ENCODE measurements at places on chromosomes 11 and 22. TPM values are rescaled to one million over a fixed set of nuclear protein-coding genes. Genes with fewer than 3 reads are reported as not detected.

- no peak for DNase-seq
Observed at GRCh38 chr22:31569126-31569525, 72.8 kb downstream of the SFI1 start.

DNA sequence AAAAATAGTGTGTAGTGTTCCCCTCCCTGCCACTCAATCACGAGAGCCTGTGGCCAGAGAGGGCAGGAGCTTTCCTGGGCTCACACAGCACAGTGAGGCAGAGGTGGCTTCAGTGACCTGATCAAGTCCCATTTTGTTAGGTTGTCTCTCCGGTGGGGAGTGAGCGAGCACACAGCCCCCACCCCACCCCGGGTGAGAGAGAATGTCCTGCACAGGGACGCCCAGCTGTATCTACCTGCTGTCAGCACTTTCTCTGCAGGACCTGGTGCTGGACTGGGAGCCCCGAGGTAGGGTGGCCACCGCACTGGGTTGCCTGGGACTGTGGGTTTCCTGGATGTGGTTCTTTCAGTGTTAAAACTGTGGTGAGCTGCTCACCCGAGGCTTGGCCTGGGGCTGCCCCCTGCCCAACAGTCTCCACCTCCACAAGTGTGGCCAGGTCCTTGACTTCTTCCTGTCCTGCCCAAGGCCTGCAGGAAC is 6.1 kb downstream of the CAPN5 start:
- DNase-seq, result no peak

GRCh38 chr11:130085671-130086290 is 16.1 kb downstream of the APLP2 start:
- DNase-seq, result no peak

GRCh38 chr11:43328482-43328881 is 16.7 kb downstream of the API5 start:
- no peak for DNase-seq

DNA sequence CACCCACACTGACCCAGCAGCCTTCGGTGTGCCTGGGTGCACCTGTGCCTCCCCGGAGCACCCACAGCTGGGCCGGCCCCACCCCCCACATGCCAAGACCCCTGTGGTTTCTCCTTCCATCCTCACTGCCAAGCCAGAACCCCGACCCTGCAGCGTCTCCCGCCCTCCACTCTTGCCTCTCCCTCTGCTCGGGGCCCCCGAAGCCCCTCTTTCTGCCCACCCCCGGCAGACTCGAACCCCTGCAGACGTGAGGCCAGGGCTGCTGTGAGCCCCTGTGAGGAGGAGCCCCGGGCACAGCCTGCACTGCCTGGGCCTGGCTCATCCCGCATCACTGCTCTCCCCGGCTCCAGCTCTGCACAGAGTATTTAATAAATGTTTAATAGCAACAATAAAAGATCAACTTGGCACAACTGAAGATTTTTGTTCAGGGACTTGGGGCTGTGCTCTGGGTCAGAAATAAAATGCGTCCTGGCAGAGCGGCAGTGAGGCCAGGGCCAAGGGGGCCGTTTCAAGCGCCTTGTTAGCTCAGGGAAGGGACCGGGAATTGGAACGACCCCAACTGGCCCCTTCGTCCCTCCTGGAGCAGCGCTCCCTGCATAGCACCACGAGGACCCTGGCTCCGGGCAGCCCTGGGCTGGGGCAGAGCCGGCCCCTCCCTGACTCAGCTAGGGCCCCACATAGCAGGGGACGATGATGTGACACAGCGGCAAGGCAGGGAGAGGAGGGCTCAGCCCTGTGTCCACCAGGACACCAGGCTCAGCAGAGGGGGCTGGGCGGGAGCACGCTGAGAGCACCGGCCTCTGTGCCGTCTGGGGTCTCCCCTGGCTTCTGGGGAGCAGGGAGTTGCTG is 520.8 kb downstream of the BRD1 start:
- no peak for DNase-seq

DNA sequence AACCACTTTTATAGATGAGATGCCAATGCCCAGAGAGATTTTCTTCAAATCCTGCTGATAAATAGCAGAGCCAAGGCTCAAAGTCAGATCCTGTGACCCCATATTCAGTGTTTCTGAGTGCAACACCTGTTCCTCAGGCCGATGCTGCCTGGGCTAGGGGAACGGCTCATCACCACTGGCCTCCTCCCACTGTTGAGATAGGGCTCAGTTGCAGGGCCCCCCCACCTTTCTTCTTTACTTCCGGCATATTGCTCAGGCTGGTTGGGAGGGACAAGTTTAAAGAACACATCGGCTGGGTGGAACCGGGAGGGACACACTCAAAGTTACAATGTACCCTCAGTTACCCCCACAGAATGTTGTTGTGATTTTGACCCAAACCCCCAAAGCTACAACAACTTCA is 88.3 kb upstream of the CRTAM start:
- DNase-seq, result no peak

GRCh38 chr11:1458340-1459218 is 28.0 kb downstream of the MOB2 start:
- peak; percentile 70 for DNase-seq

GRCh38 chr11:12840871-12841660 is 166.8 kb downstream of the TEAD1 start:
- peak; percentile 38 for DNase-seq

GRCh38 chr22:26770624-26771023 is 113.2 kb downstream of the MIAT start:
- DNase-seq, result no peak

DNA sequence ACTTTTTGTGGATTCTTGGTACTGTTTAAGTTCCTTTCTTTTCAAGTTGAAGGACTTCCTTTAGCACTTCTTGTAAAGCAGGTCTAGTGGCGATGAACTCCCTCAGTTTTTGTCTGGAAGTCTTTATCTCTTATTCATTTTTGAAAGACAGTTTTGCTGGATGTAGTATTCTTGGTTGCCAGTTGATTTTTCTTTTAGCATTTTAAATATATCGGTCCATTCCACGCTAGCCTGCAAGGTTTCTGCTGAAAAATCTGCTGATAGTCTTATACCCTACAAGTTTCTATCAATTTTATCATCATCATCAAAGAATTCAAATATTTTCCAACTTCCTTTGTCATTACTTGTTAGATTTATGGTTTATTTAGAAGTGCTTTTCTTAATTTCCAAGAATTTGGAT is 14.7 kb upstream of the GLB1L2 start:
- no peak for DNase-seq

DNA sequence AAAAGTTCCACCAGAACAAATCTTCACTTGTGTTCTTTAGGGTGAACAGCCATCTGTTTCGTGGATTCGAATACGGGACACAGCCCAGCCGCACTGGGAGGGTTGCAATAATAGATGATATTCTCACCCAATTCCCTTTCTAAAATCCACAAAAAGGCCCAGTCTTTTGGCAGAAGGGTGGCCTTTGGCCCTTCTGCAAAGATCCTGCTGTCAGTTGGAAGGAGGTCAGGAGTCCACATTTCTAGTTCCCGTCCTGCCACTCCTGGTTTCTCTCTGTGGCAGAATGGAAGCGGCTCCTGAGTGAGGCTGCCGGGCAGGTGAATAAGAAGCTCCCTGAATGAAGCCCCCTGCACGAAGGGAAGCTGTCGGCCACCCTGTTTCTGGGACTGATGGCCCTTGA is 11.2 kb upstream of the LINC01488 start:
- no peak for DNase-seq

DNA sequence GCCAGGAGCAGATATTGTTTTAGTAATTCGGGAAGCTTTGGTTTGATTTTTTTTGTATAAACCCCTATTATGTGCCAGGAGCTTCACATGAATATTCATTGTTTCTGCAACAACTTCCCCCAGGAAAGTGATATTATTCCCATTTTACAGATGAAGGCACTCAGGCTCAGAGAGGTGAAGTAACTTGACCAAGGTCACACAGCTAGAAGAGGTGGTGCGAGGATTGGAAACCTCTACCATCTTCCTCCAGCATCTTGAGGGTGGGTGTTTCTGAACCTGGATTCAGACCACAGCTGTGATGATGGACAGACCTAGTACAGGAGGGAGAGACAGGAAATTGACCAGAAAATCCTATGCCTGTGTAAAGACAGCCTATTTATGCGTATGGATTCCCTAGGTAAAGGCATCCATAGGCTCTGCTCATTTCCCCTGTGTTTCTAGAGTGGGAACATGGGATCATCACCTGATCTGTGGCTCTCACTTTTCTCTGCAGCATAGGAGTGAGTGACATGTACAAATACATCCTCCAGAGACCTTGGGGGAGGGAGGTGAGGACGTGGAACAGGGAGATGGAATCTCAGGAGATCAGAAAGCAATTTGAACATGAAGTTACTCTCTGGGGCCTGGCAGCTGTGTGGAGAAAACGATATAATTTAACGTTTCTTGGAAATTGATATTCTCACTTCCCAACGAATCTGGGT is 81.4 kb downstream of the TSPAN18 start:
- DNase-seq, result no peak

DNA sequence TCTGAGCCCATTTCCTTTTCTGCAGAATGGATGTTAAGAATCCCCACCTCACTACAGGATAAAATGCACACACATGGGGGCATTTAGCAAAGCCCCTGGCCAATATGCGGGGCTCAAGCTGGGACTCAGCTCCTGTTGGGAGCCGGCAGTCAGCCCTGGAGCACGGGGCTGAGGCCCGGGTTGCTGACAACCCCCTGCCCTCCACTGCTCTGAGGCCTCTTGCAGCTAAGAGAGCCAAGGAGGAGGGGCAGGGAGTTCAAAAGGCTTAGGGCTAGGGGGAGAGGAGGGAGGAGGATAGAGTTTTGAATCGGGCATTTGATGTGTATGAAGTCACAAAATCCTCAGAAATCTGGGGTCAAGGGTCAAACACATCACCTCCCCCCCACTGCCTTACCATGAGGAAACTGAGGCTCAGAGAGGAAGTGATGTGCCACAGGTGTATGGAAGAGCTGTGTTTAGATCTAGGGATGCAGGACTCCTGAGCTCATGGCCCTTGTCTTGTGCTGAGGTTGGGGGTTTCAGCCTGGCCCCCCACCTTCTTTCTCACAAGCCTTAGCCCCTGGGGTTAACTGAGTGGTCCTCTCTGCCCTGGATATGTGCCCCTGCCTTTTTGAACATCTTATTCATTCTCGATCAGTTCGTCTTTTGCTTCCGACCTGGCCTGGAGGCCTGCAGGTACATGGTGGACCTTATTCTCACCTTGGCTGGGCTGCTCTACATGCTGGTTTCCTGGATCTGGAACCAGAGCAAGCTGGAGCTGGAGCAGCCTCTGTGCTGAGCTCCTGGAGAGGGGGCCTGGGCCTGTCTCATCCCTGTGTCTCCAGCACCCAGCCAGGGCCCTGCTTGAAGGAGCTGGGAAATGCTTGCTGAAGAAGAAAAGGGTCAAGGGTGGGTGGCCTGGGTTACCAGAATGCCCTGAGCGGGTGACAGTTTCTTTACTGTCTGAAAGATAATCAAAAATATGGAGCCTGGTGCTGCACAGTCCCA is 80.3 kb downstream of the LRRC32 start:
- DNase-seq, result peak; percentile 50

- DNase-seq, result no peak
Observed at GRCh38 chr11:17780668-17781067, 46.1 kb downstream of the KCNC1 start.

GRCh38 chr22:36573815-36574363 is 44.9 kb upstream of the EIF3D start:
- DNase-seq, result peak; percentile 70

- DNase-seq, result no peak
Observed at GRCh38 chr11:3885855-3886254, 30.4 kb downstream of the STIM1 start.

DNA sequence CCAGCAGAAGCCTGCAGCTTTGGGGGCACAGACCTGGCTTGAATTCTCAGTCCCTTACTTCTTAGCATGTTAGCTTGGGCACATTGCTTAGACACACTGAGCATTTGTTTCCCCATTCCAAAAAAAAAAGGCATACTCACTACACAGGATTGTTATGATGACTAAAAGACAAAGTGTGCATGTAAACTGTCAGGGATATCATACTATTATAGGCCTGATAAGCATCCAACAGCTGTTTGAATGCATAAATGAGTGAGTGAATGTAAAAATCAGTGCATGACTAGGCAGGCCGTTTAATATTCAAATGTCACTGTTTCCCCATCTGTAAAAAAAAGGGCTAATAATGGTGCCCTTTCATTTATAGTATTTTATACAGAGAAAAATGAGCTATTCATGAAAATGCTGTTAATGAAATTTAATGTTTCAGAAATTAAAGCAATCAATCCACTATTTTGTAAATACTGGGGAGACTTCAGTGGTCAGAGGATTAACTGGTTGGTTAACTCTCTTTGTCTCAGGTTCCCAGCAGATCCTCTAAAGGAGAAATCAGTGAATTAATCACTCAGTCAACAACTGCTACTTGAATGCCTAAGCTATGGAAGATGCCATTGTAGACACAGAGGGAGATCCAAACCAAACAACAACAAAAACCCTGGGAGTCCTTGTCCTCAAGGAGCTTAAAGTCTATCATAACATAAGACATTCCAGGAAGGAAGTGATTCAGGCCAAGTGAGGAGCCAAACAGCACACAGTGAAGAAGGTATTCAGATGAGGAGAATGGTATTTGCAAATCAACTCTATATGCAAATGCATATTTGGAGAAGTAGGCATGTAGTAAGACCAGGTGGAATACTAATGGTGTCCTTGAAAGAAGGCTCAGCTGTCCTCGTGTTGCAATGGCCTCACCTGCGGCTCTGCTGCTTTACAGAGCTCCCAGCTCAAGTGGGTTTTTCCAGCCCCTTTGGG is 26.8 kb downstream of the BARX2 start:
- no peak for DNase-seq

DNA sequence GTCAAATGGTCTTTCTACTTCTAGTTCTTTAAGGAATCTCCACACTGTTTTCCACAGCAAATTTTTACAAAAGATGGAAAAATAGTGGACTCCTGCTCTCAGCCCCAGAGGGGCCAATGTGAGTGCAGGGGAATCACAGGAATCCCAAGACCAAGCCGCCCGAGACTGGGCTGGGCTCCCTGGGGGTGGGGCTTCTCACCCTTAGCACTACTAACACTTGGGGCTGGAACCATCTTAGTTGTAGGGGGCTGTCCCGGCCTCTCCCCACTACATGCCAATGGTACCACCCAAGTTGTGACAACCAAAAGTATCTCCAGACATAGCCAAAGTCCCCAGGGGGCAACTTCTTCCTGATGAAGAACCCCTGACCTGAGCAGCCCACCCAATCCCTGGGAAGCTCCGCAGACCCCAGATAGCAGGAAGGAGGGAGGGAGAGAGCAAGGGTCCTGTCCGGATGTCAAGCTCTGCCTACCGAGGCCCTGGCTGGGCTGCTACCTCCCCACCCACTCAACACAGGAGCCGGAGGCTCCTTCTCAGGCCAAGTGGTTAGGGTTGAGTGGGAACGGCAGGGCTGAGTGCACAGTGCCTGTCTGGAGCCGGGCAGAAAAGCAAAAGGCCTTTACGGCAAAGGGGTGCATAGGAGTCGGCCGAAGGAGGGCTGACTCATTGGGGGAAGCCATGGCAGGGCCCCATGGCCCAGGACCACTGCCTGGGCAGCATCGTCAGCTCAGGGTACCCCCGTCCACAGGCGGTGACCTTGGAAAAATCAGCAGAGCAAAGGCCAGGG is 122.5 kb upstream of the FGF3 start:
- DNase-seq, result no peak

GRCh38 chr11:78469896-78470295 is 52.3 kb upstream of the GAB2 start:
- no peak for DNase-seq

MRGPRX3 gene
- total RNA-seq, result not detected

SNX32 gene
- 3.0 TPM for total RNA-seq

OR5AN1 gene
- total RNA-seq, result not detected

LRRC10B gene
- total RNA-seq, result 0.74 TPM

BSCL2 gene
- 63.1 TPM for total RNA-seq

MS4A7 gene
- total RNA-seq, result not detected

VSTM5 gene
- total RNA-seq, result 0.37 TPM

C22orf15 gene
- total RNA-seq, result 3.0 TPM

PICALM gene
- 204 TPM for total RNA-seq

SMC1B gene
- 0.09 TPM for total RNA-seq

CYTH4 gene
- not detected for total RNA-seq

STK33 gene
- 56.5 TPM for total RNA-seq

TEX54 gene
- total RNA-seq, result not detected

All from neural progenitor cell (in vitro differentiated cells).